ENCODE measurements at places on chromosomes 6 and 20.

DNA sequence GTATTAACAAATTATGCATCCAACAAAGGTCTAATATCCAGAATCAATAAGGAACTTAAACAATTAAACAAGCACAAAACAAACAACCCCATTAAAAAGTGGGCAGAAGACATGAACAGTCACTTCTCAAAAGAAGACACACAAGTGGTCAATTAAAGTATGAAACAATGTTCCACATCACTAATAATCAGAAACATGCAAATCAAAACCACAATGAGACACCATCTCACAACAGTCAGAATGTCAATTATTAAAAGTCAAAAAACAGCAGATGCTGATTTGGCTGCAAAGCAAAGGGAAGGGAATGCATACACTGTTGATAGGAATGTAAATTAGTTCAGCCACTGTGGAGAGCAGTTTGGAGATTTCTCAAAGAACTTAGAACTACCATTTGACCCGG lies 129.3 kb downstream of the PFDN4 start:
- DNase-seq, result no peak

- no peak for DNase-seq
Measured at GRCh38 chr20:1526896-1527295, 30.6 kb downstream of the SIRPD start.

DNA sequence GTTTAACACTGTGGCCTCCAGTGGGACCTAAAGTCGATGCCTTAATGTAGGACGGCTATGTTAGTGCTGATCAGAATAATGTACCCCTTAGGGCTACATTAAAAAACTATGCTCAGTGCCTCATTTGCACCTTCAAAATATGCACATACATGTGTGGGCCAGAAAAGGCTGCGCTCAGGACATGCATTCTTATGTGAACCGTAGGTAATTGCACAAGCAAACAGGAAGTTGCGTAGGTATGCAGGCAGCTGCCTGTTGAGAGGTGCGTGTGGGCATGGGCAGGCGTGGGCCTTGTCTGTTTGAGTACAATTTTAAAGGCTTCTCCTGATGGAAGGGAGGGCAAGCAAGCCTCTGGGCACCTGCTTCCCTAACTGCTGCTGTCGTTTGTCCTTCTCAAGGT lies 116.2 kb upstream of the JAG1 start:
- no peak for DNase-seq

- DNase-seq, result no peak
Measured at GRCh38 chr6:90241229-90241880, 55.3 kb downstream of the BACH2 start.

- no peak for DNase-seq
Measured at GRCh38 chr20:54347166-54347833, 128.1 kb upstream of the DOK5 start.

DNA sequence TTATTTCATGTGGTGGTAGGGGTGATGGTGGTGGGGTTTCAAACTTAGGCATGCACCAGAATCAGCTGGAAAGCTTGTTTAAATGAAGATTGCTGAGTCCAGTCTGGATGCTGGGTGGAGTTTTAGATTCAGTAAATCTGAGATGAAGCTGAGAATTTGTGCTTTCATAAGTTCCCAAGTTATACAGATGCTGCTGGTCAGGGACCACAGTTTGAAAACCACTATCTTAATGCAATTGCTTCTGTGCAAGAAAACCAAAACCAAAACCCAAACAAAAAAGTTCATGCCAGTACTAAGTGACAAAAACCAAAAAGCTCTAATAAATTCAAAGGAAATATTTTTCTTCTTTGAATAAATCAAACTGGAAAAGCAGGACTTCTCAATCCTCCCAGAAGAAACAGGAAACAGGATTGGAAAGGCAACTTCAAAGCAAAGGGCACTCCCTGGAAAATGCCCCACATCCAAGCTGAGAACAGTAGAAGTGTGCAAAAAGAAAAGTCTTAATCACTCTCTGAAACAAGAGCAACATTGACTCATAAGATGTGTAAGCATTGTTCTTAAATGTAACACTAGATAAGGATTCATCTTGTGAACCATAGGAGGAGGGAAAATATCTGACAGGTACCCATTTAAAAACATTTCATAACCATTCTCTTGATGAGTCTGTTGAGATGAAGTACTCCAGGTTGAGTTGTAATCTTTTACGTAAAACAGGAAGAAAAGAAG lies 481.5 kb upstream of the HSF2 start:
- DNase-seq, result no peak

DNA sequence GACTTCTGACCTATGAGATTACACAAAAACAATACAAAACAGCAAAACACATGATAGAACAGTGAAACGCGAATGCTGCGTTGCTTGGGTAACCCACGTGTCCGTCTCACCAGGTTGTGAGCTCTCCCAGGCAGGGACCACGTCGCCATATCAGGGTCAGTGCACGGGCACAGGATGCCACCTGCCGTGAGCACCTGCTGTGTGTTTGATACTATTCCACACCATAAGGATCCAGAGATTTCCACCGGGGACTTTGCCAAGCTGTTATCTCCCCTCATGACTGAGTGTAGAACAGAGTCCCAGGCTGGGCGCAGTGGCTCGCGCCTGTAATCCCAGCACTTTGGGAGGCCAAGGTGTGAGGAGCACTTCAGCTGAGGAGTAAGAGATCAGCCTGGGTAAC lies 288.0 kb downstream of the BMP7 start:
- no peak for DNase-seq

DNA sequence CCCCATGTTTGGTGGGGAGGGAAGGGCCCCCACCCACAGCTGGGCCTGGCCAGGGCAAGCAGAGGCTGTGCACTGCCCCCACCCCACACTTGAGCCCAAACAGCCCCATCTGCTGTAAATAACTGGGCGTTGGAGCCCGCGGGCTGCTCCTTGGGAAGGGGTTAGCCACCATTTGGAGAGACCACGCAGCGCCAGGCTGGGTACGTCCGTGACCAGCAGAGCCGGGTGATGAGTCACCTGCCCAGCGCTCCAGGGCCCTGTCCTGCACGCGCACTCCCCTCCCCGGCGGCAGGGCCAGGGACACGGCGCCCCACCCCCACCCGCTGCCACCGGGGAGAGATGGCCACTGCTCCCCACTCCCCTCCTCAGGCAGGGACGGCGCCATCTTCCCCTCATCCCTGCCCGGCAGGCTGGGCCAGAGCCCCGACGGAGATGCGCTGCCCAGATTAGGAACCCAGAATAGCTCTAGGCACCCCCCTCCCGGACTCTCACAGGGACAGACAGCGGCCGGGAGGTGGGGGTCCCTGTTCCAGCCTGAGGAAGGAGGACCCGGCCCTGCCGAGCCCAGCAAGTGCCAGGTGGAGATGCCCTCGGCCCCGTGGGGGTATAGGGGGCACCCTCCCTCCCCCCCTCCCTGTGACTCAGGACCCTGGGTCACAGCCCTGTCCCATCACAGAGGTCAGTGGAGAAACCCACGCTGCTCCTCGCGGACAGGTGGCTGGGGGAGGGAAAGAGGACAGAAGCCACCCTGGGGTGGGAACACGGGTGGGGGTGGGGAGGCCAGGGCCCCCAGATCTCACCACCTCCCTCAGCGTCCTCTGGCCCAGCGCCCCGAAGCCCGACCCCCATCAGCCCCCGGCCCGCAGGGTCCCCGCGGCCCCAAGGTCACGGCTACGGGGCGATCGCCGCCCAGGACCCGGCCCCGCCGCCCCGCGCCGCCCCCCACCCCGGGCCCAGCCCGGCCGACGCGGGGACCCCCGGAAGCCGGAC lies 642 bp downstream of the EEF1A2 start:
- DNase-seq, result no peak

DNA sequence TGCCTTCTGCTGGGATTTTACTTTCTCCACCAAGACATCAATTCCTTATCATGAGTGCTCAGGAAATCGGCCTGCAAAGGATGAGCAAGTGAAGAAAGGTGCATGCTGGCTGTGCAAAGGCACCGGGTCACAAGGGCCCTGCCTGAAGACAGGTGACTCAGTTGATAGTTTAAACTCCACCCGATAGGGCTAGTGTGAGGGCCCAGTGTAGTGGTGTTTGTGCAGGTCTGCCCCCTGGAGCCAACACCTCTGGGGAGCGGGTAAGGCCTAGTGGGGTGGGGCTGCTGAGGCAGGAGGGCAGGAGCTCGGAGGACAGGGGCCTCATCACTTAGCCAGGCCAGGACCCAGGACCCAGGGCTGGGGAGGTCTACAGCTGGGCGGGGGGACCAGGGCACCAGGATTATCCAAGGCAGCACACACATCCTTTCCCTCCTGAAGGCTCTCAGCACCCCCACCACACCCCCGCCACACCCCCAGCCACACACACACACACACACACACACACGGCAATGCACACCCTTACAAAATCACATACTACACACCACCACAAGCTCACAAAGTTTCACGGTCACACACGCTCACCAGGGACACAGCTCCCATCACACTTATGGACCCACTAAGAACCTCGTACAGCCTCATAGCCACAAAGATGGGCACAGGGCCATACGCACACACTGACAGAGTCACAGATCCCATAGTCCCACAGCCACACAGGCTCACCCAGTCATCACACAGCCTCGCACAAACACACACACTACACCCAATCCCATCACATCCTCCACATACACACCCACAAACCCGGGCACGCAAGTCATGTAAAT lies 75.4 kb downstream of the GRM4 start:
- DNase-seq, result no peak
